CD4-positive, alpha-beta T cell treated with Interleukin-15 for 1 hour (primary cell): ENCODE measurements at places on chromosomes 13 and 19.

DNA sequence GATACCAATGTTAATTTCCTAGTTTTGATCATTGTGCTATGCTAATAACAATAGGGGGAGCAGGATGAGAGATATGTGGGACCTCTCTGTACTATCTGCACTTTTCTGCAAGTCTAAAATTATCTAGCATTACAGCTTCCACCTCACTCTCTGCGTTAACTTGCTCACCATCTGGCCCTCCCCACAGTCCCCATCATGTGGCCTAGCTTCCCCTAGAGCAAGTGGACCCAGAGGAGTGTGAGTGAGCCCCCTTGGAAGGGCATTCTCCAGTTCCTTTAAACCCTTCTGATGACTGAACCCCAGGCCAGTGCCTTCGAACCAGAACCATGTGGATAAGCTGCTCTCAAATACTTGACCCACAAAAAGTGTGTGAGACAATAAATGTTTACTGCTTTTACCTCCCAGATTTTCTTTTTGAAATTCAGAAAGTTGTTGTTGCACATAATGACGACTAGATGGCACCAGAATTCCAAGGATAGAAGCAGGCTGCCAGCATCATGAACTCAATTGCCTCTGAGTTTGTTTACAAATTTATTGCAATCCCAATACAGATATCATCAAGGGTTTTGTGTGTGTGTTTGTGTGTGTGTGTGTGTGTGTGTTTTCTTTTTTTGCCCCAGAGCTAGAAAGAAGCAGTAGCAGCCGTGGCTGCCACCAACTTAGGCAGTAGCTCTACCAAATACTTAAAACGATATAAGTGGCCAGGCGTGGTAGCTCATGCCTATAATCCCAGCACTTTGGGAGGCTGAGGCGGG is 49.0 kb upstream of the ZNF780A start:
- no peak for DNase-seq

- DNase-seq, result no peak
Measured at GRCh38 chr19:42419309-42419708, 7.9 kb downstream of the LIPE start.

GRCh38 chr19:3423183-3423829 is 56.9 kb downstream of the NFIC start:
- no peak for DNase-seq

GRCh38 chr19:53991224-53992113 is at the start of gene CACNG6:
TSS of gene CACNG6 (plus strand) at chr19:53991637. CDS start at chr19:53992878, 1,241 bp downstream.
- DNase-seq, result peak; percentile 27

GRCh38 chr13:44395976-44396694 is 22.5 kb downstream of the SERP2 start:
- DNase-seq, result no peak

DNA sequence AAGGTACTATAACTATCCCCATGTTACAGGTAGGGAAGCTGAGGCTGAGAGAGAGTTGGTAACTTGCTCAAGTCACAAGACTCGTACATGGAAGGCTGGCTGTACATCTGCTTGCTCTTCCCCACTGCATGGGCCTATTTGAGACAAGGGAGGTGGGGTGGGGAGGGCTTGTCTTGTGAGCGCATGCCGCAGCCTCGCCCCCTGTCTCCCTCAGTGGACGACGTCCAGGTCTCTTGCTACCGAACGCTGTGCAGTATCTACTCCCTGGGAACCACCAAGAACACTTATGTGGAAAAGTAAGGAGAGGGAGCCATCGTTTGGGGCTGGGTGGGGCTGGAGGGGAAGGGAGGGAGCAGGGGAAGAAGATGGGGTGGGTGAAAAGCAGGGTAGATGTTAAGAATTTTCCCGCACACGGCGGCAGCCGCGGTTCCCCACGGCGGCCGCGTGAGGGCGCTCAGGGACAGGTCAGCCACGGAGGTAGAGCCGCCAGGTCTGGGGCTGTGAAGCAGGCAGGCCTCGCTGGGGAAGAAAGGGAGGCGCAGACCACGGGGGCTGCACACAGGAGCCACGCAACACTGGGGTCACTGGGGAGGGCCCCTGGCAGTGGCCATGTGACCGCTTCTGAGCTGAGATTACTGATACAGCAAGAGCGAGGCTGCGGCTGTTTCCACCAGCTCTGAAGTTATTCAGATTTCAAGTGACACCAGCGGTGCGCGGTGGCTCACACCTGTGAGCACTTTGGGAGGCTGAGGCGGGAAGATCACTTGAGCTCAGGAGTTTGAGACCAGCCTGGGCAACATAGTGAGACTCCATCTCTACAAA is 81.5 kb downstream of the RYR1 start:
- DNase-seq, result peak; percentile 73

DNA sequence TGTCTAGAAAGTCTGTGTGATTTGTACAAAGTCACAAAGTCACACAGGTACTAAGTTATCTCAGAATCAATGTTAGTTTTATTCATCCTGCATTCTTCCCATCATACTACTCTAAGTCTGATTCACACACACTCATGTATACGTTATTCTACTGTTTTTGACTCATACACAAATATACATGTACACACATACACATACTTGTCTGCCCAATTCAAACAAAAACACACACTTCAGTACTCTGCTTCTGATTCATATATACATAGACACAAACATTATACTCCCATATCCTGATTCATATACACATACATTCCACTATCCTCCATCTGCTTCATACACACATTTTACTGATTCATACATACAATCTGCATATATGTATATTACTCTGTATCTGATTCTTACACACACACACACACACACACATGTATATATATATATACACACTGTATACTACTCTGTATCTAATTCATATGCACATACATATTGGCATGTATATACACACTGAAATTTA is 69.3 kb downstream of the KLF12 start:
- DNase-seq, result no peak

DNA sequence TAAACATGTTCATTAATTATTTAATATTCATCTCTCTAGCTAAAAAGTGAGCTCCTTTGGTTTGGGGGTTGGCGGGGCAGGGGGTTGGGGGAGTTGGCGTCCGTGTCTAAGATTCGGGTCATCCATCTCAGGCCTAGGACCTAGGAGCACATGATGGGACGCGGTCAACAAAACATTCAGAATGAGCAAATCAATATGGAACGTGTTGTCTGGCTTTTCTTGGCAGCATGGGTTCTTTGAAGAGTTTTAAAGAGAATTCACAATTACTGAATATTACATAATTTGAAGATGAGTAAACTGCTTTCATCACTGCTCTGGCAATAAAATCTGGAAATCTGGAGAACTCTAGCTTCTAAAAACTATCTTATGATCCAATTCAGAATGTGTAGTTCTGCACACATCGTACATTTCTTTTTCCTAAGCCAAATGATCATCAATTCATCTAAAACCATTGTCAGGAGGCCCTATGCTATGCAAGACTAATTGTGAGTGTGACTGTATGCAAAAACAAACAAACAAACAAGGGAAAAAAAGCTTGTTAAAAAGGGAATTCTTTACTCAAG is 5.4 kb upstream of the ARGLU1 start:
- DNase-seq, result no peak

DNA sequence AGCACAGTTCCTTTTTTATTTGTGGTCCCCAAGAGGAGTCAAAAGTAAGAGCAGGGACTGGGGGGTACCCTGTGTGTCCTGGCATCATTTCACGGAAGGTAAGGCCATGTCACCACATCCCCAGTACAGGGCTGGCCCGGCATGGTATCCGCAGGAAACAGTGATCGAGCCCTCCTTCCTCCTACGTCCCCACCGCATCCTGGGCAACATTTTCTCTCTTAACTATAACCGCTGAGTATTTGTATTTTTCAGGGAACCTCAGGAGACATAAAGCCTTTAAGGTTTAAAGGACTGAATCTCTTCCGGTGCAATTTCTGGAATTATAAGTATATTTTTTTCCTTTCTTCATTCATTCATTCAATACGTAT is 13.6 kb upstream of the LATS2 start:
- DNase-seq, result peak; percentile 43

GRCh38 chr13:85243831-85244230 is 555.4 kb downstream of the SLITRK6 start:
- DNase-seq, result no peak

DNA sequence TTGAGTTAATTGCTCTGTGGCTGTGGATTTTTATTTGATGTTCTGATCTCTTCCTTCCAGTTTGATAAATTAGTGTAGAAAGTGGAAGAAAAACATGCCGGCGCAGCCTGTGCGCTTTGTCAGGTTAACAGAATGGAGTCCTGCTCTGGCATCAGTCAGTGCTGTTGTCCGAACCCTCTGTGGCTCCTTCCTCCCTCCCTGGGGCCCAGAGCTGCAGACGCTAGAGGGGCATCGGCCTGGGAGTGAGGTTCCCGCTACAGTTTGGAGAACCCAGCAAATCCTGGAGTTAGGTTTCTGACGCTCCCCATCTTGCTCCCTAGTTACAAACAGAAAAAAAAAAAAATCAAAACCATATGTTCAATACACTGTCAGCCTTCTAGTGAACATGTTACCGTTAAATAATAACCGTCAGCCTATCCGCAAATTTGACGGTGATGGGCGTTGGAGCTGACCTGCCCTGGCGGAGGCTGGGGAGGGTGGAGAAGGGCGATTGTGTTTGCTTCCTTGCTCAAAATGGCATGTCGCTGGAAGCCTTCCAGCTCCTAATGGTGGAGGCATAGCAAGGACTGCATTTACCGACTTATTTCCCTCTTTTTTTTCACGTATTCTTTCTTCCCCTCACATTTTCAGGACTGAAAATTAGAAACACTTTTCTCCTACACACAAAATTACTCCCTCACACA is 13.6 kb downstream of the MBNL2 start:
- no peak for DNase-seq

GRCh38 chr13:42041684-42042035 is 6.8 kb upstream of the DGKH start:
- DNase-seq, result no peak

DNA sequence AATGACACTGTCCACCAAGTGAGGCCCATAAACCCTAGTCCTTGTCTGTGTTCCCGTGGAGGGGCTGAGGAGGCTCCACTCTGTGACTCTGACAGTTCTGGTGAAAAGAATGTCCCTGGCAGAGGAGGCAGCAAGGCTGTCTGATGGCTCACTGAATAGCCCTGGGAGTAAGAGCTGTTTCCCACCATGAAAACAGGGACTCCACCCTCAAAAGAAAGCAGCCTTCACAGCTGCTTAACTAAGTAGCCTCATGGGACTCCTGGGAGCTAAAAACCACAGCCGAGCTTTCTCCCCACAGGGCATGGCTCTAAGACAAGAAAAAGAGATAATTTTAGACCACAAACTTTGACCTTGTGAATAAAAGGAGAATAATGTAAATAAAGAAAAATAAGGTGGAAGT is 135.1 kb upstream of the FRY start:
- DNase-seq, result no peak

DNA sequence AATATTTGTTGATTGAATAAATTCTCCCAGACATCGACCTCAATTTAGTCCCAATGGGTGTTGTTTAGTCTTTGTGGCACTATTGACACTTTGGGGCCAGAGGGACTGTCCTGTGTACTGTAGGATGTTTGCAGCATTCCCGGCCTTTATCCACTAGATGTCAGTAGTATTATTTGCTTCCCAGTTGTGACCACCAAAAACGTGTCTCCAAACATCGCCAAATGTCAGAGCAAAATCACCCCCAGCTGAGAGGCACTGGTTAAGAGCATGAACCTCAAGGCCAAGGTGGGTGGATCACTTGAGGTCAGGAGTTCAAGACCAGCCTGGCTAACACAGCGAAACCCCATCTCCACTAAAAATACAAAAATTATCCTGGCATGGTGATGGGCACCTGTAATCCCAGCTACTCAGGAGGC is 15.4 kb downstream of the NLRP12 start:
- DNase-seq, result no peak

GRCh38 chr19:29806098-29806866 is 5.5 kb upstream of the CCNE1 start:
- no peak for DNase-seq

GRCh38 chr13:20519875-20520274 is 5.8 kb downstream of the CRYL1 start:
- DNase-seq, result no peak

DNA sequence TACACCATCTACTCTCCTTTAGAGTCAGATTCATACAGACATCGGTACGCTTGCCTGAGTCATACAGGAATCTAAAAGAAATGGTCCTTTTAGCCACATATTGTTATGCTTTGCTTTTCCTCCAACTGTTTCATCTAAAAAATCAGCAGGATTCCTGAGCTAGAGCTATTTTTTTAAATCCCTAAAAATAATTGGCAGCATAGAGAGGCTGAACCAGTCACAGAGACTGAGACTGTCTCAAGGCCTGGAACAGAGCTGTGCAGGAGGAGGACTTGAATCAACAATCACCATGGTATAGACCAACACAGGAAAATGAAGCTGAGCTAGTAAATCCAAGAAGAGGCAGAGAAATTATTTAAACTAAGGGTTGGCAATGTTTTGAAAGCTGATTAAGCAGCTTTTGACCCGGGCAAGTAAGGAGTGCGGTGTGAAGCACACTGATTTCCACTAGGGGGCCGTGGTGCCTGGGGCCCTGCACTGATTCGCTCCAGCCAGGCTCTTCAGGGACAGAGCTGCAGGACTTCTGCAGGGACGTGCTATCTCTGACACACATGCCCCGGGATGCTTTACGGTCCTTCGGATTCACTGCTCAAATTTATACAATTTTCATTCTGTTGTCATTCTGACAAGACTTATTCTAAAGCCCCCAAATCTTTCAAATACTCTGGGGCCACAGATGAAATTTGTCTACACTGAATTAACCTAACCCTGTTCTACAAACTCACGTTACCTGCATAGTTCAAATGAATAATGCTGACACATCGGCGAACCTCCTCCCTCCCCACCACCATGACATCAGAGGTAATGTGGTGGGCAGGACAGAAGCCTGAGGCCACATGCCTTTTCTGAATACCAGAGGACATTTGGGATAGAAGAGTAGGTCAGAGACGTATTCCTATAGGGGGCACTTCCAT is 87.6 kb upstream of the SLC15A1 start:
- no peak for DNase-seq

GRCh38 chr19:49133621-49134454 is 14.5 kb downstream of the PPFIA3 start:
- peak; percentile 39 for DNase-seq

- DNase-seq, result no peak
Measured at GRCh38 chr13:111659842-111660241, 339.4 kb downstream of the TEX29 start.

DNA sequence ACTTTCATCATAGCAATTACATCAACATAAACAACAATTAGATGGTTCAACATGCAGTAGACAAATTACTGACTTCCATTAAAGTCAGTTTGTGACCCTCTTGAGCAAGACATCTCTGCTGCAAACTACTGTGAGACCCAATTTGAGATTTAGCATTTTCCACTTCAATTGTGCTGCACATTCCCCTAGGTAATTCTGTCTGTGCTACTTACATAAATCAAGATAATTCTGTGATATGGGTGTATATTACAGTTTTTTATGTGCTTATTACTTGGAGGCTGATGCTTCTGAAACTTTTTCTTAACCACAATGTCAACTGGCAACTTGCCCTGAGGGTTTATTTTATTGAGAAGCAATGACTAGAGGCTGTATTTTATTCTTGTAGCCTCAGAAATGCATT is 1714.4 kb downstream of the OLFM4 start:
- DNase-seq, result no peak

DNA sequence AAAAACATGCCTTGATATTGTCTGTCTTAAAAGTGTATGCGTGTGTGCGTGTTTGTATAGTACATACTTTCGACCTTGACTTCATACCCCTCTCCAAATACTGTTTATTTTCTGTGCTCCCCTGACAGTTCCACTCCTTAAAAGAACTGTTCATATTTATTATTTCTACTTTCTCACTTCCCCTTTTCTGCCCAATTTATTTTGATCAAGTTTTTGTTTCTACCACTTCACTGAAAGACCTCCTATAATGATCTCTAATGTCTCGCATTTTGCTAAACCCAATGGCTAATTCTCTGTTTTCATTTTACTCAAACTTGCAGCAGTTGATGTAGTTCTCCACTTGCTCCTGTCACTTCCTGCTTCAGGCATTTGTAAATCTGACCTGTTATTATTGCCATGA is 426.1 kb upstream of the KLF12 start:
- no peak for DNase-seq
